ENCODE measurements at places on chromosomes 2 and 18. TPM values are rescaled to one million over a fixed set of nuclear protein-coding genes. Genes with fewer than 3 reads are reported as not detected.

The CPSF3 gene
- 19.8 TPM for total RNA-seq

GRCh38 chr18:10497206-10497749 is 28.5 kb upstream of the NAPG start:
- no peak overlapping the region for H3K4me3 ChIP-seq
- H3K27ac ChIP-seq, result no peak overlapping the region
- DNase-seq, result no peak
- no peaks in the 10 kb centered on the region for H3K4me1 ChIP-seq
- no peaks in the 10 kb centered on the region for H3K27me3 ChIP-seq

DNA sequence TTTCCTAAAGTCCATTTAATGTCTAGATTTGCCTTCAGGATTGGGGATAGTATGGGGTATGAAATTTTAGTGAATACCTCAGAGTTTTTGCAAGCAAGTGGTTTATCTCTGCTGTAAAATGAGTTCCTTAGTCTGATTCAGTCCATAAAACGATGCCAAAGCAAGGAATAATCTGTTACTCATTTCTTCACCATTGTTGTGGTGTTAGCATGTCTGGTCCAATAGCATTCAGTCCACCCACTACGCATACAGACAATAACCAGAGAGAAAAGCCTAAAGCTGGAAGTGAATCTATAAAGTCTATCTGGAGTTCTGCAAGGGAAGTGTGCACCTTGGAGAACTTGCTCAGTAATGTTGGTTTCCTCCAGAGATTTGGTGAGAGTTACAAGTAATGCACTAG is 12.9 kb upstream of the DPP4 start:
- H3K27ac ChIP-seq, result no peak overlapping the region
- H3K27me3 ChIP-seq, result no peaks in the 10 kb centered on the region
- DNase-seq, result no peak

The CCDC178 gene
- total RNA-seq, result 5.1 TPM

The PCARE gene
- total RNA-seq, result 0.08 TPM

- H3K27ac ChIP-seq, result no peak overlapping the region
- no peaks in the 10 kb centered on the region for H3K4me1 ChIP-seq
- DNase-seq, result no peak
- no peaks in the 10 kb centered on the region for H3K36me3 ChIP-seq
These were observed 250.8 kb upstream of the ZEB2 start for GRCh38 chr2:144770616-144771230.

GRCh38 chr2:238706163-238706562 is 141.7 kb upstream of the TWIST2 start:
- no peak for DNase-seq
- no peaks in the 10 kb centered on the region for H3K4me1 ChIP-seq
- H3K27me3 ChIP-seq, result no peaks in the 10 kb centered on the region
- no peaks in the 10 kb centered on the region for H3K36me3 ChIP-seq
- H3K27ac ChIP-seq, result no peak overlapping the region
- no peak overlapping the region for H3K4me3 ChIP-seq

DNA sequence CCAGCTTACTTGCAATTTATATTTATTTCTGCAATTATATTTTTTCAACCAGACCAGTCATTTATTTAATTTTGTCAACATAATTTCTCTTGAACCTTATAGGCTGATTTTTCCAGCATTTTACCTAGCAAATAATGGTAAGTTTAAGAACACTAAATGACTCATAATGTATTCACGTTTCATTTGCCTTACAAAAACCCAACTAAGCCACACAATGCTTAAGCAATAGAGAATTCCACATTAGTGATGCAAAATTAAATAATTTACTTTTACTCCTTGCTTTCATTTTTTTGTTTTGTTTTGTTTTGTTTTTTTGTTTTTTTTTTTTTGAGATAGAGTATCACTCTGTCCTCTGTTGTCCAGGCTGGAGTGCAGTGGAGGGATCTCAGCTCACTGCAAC is 110.4 kb upstream of the VRK2 start:
- H3K27me3 ChIP-seq, result no peaks in the 10 kb centered on the region
- no peaks in the 10 kb centered on the region for H3K4me1 ChIP-seq
- no peaks in the 10 kb centered on the region for H3K36me3 ChIP-seq
- H3K4me3 ChIP-seq, result no peak overlapping the region

All from ovary (tissue), 10 donors.